ENCODE measurements at places on chromosomes 2 and 18. TPM values are rescaled to one million over a fixed set of nuclear protein-coding genes. Genes with fewer than 3 reads are reported as not detected.

The UGGT1 gene
- 38.2 TPM for total RNA-seq

The CFLAR gene
- 185 TPM for total RNA-seq

The PRKAG3 gene
- not detected for total RNA-seq

The DCAF17 gene
- 19.8 TPM for total RNA-seq

The HSBP1L1 gene
- total RNA-seq: 14.0 TPM

The GRB14 gene
- total RNA-seq: 0.94 TPM

The ACTG2 gene
- 3,568 TPM for total RNA-seq

The IL36B gene
- not detected for total RNA-seq

The CKAP2L gene
- total RNA-seq: not detected

The ZSWIM2 gene
- not detected for total RNA-seq

The AMER3 gene
- total RNA-seq: not detected

The SP140 gene
- total RNA-seq: 0.92 TPM

The VIT gene
- 21.3 TPM for total RNA-seq

The ABCG5 gene
- not detected for total RNA-seq

The SEPTIN10 gene
- 140 TPM for total RNA-seq

The IL1F10 gene
- not detected for total RNA-seq

The MTHFD2 gene
- total RNA-seq: 46.5 TPM

The SERPINB11 gene
- not detected for total RNA-seq

The UGT1A6 gene
- total RNA-seq: not detected

The ZAP70 gene
- total RNA-seq: 2.0 TPM

The RGPD5 gene
- 13.6 TPM for total RNA-seq

The SLC14A1 gene
- 0.62 TPM for total RNA-seq

The SLC16A14 gene
- total RNA-seq: 3.0 TPM

The KCNS3 gene
- total RNA-seq: 38.0 TPM

The STK17B gene
- total RNA-seq: 21.1 TPM

The PREB gene
- total RNA-seq: 52.8 TPM

The INPP5D gene
- total RNA-seq: 6.5 TPM

The PARD3B gene
- total RNA-seq: 40.7 TPM

The KCNIP3 gene
- total RNA-seq: 41.4 TPM

The PROC gene
- not detected for total RNA-seq

The FSHR gene
- not detected for total RNA-seq

The SLC5A7 gene
- total RNA-seq: 1.6 TPM

The GPR45 gene
- not detected for total RNA-seq

The ANKRD62 gene
- not detected for total RNA-seq

The STPG4 gene
- total RNA-seq: not detected

The LONRF2 gene
- 47.7 TPM for total RNA-seq

The LYG2 gene
- not detected for total RNA-seq

The GCG gene
- not detected for total RNA-seq

The ADRA2B gene
- total RNA-seq: 4.9 TPM
